ENCODE measurements at places on chromosomes 5 and 9.

- no peak for DNase-seq
Measured at GRCh38 chr9:113467183-113467582, 3.7 kb downstream of the RGS3 start.

DNA sequence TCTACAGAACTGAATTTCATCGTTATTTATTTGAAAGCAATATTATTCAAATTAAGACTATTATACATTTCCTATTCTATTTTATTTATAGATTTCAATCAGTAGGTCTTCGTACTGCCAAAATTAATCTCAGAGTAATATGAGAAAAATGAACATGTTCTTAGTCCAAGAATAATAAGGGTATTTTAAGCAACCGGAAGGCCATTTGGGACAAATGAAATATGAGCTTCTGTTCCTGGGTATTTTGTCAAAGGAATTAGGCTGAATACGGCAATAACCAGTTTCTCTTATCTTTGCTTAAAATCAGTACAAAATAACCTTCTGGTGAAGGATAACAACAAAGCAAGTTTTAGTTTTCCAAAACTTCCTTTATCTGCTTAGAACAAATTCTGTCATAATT lies 410.3 kb upstream of the PRR16 start:
- no peak for DNase-seq

GRCh38 chr9:21434202-21435014 lies 5.8 kb upstream of the IFNA1 start:
- peak; percentile 59 for DNase-seq

- DNase-seq, result no peak
Measured at GRCh38 chr5:106097340-106097739, 1573.4 kb downstream of the EFNA5 start.

GRCh38 chr9:125189011-125189360 lies 617 bp downstream of the PPP6C start:
- peak; percentile 56 for DNase-seq

DNA sequence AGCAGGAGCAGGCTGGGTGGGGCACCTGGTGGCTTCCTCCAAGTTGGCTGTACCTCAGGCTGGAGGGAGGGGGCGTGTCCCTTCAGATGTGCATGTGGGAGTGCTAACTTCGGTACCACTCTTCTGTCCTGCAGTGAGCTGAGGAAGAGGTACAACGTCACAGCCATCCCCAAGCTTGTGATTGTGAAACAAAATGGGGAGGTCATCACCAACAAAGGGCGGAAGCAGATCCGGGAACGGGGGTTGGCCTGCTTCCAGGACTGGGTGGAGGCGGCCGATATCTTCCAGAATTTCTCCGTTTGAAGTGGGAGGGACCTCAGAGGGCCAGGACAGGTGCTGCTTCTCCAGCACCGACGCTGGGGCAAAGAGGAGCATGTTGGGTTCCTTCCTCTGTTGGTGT lies 9.3 kb downstream of the NXNL2 start:
- no peak for DNase-seq

- DNase-seq, result no peak
Measured at GRCh38 chr9:124355039-124355940, 60.0 kb downstream of the PSMB7 start.

- no peak for DNase-seq
Measured at GRCh38 chr5:59661954-59662615, 231.4 kb downstream of the PDE4D start.

DNA sequence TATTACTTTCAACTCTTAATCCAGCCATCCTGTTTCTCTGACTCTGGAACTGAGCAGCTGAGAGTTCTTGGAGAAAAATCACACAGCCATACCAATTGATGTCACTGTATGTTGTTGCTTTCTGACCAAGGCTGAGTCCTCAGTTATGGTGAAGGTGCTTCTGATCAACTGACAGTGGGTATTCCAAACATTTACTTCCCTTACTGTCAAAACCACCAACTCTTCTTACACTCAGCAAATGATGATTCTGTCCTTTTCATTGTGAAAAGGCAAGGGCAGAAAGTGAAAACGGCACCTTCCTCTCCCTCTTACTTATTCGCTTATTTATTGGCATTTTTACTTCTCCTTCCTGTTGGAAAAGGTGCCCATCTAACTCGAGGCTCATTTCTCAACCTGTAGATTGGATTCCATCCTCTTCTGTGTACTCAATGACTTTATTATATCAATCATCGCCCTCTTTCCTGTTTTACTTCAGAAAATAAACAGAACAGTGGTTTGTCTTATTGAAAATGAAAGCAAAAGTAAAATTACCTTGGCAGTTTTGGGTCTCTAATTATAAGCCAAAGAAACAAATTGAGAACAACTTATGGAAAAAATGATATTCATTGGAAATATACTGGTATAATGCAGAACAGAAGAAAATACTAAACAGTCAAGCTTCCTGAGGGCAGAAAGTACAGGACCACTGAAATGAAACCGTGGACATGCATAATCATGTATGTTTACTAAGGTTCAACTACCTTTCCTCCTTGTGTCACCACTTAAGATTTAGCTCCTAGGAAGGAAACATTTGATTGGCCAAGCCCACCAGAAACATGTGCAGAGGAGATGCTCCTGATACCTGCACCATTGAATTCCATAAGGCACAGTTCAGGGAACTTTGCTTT lies 104.5 kb upstream of the CHD1 start:
- DNase-seq, result no peak

DNA sequence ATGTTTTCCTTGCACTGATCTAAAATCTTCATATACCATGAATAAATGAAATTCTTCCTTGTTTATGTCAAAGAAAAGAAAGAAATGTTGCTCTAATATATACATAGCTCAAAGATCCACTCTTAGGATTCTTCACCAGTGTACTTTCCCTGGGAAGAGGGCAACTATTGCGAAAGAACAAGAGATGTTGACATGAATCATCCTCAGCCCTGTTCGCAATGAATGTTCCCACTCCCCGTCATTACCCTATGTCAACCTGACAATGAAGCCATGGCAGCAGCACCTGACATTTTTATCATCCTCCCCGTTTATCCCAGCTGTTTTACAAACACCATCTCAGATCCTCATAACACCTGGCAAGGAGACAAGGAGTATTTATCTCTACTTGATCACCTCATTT lies 409.1 kb upstream of the GRIA1 start:
- no peak for DNase-seq

GRCh38 chr5:129960831-129961230 lies 56.6 kb downstream of the CHSY3 start:
- DNase-seq, result no peak

GRCh38 chr5:141369994-141370848 lies at the start of gene PCDHGB3:
Gene PCDHGB3, plus strand, starts transcription at chr5:141370242. Its CDS starts 153 bp downstream, at chr5:141370395.
- DNase-seq, result peak; percentile 40

GRCh38 chr5:54018438-54018837 lies 291.9 kb downstream of the ARL15 start:
- no peak for DNase-seq

GRCh38 chr5:80002677-80003076 lies 11.6 kb upstream of the MTX3 start:
- DNase-seq, result no peak

DNA sequence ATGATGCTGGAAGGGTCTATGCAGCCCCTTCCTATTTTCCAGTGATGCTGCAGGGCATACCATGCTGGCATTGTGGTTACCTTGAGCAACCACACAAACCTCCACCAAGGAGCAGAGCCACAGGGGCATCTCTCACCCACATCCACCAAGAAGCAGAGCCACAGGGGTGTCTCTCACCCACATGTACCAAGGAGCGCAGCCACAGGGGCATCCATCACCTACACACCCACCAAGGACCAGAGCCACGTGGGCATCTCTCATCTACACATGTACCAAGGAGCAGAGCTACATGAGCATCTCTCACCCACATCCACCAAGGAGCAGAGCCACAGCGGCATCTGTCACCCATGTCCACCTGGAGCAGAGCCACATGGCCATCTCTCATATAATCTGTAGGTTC lies 8.8 kb upstream of the GM2A start:
- no peak for DNase-seq

- DNase-seq, result no peak
Measured at GRCh38 chr5:20020247-20020646, 32.2 kb upstream of the CDH18 start.

GRCh38 chr5:9188131-9188530 lies 357.7 kb downstream of the SEMA5A start:
- DNase-seq, result no peak

DNA sequence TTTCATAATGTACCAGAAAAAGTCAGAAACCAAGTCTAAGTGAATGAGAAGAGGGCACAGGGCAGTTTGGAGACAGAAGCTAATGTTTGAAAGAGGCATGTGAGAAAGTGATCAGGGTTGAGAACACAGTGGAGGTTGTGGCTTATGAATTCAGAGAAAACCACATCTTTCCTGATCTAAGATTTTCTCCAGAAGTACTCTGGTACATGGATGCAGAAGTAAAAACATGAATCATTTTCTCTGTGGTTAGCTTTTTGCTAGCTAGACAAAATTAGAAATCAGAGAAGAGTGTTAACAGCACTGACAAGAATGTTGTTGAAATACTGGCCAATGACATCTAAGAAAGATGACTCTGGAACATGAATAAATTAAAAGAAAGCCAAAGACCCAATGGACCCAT lies 541.1 kb downstream of the DNAH5 start:
- DNase-seq, result no peak

GRCh38 chr9:6646293-6646636 lies 736 bp upstream of the GLDC start:
- DNase-seq, result peak; percentile 47

DNA sequence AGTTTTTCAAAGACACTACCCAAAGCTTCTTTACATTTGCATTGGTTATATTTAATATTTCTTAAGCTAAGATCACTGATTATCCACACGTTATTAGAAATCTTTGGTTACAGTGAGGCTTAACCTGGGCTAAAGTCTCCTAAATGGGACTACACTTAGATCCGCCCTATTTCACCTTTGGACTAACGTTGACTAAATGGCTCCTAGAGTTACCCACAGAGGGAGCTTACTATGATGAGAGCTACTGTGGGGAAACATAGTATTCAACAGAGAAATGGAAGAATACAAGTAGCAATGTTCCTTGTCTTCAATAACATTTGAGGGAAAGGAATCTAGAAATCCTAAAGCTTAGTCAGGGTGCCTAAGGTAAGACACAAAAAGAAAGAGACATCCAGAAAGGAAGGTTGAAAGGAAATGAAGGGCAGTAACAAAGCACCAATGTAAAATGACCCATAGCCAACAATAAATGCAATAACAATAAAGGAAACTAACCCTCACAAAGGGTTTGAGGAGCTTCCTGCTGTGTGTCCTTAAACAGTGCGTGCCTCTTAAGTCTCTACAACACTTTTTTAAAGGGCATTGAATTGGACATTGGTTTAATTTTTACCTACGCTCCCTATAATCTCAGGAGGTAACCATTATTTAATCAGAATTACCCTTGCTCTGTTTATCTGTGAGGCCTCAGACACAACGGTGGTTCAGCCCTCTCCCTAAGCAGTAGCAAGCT lies 217.1 kb downstream of the PJA2 start:
- DNase-seq, result no peak

DNA sequence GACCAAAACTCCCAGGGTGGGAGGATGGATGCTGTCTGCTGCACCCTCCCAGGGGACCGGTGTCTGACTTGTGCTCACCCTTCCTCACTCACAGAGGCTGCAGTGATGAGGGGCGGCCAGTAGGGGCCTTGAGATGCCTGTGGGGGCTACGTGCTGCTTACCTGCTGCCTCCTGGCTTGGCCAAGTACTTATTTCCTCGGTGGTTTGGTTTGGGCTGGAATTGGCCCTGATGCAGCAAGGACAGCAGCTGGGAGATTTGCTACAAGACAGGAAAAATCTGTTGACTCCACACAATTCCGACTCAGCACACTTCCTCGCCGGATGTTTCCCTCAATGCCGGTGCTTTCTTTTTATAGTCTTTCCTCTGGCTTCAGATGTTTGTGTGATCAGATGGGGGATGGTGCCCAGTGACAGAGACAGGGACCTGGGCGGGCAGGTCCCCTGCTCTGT lies 6.6 kb downstream of the PCDH12 start:
- peak; percentile 48 for DNase-seq

GRCh38 chr9:120960001-120960400 lies 33.4 kb upstream of the TRAF1 start:
- DNase-seq, result no peak

DNA sequence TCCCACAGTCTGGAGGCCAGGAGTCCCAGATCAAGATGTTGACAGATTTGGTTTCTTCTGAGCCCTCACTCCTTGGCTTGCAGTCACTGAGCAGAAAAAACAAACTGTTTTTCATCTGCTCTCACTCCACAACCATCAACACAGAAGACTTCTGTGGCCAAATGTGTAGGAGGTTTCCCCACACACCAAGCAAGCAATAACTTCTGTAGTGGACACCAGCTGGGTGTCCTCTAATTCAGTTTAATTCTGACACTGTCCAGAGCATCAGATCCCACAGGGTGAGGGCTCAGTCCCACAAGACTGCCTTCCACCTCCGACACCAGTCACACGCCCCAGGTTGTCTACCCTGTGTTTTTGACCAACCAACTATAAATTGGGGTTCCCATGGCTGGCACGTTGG lies 209.9 kb downstream of the AOPEP start:
- DNase-seq, result no peak

GRCh38 chr5:31322946-31323345 lies 129.5 kb downstream of the CDH6 start:
- DNase-seq, result no peak

DNA sequence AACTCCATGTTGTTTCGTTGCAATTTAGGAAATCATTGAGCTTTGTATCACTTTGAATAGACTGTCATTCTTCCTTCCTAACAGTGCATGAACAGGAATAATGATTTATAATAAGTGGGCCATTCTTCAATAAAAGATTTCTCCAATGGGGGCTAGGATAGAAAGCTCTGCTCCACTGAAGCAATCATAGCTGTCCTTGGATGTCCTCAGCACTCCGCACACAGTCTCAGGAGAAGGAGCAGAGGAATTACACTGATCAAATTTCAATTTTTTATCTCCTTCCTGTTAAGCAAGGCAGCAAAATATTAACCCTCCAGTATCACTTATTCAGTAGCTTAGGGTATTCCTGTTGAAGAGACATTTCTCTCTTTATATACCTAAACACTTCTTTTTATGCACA lies 532.7 kb upstream of the ST8SIA4 start:
- no peak for DNase-seq

DNA sequence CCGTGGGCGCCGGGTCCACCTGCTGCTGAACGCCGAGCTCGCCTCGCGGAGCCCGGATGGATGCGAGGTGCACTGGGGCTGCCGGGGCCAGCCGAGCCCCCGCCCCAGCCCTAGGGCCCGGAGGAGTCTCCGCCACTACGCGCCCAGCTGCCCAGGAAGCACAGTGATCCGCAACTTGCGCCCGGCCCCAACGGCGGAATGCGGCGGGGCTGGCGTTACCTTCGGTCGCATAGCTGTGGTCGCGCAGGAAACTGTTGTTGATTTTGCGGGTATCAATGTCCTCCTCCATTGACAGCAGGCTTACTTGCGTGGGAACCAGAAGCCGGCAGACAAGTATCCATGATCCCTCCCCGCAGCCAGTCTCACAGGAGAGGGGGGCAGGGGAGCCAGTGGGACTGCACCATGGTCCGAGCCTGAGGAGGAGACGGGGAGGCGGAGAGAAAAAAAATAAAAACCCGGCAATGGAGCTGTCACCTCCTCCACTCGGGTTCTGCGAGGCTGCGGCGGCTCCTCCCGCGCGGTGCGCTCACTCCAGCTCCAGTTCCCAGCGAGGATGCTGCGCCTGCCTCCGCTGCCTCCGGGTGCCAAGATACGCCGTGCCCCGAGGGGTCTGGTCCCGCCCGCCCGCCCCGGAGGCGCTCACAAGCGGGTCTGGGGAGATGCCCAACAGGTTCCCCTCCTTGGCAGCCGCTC lies 628 bp downstream of the PPP2R2B start:
- DNase-seq, result peak; percentile 25

All from stimulated activated CD4-positive, alpha-beta T cell treated with anti-CD3 and anti-CD28 coated beads, Interleukin-15, amount 100 ng/mL, for 24 hours (primary cell).